ENCODE measurements at places on chromosomes 4 and X.
A peak's percentile ranks its signal among the peaks of the same experiment; 100 is the strongest.

DNA sequence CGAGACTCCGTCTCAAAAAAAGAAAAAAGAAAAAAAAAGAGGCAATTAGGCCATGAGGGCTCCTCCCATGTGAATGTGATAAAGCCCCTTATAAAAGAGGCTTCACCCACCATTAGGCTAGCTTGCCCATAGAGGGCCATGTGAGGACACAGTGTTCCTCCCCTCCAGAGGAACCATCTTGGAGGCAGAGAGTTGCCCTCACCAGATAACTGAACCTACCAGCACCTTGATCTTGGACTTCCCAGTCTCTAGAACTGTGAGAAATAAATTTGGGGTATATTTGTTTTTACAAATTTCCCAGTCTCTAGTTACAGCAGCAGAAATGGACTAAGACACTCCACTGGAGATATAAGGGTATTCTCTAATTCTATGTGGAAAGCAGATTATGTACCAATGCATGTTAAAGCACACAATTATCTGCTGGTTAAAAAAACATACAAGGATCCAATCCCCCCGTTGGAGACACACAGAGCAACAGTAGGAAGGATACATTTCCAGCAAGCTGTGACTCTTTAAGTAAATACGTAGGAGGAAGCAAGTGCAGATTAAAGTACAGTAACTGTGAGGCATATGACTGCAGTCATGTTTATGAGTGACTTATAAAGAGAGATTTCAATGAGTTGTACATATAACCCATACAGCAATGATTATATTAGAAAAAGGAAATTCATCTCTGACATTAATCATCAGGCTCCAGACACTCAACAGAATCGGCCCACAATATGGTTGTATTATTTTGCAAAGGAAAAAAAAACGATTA is 21.4 kb downstream of the SH3RF1 start:
- no peak for DNase-seq

DNA sequence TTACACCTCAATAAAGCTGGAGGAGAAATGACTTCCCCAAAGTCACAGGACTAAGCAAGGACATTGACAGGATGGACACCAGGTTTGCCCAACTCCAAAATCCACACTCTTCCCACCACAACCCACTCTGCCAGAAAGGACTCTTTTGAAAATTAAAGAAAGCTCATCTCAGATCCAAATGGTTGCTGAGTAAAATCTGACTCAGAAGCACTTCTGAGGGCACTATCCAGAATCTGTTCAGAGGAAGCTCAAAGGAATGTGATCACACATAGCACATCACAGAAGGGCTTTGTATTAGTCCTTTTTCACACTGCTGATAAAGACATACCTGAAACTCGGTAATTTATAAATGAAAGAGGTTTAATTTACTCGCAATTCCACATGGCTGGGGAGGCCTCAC is 155.5 kb downstream of the RAB28 start:
- DNase-seq, result no peak

- no peak for DNase-seq
These were observed 93.2 kb upstream of the DIAPH2 start for GRCh38 chrX:96591421-96591820.

DNA sequence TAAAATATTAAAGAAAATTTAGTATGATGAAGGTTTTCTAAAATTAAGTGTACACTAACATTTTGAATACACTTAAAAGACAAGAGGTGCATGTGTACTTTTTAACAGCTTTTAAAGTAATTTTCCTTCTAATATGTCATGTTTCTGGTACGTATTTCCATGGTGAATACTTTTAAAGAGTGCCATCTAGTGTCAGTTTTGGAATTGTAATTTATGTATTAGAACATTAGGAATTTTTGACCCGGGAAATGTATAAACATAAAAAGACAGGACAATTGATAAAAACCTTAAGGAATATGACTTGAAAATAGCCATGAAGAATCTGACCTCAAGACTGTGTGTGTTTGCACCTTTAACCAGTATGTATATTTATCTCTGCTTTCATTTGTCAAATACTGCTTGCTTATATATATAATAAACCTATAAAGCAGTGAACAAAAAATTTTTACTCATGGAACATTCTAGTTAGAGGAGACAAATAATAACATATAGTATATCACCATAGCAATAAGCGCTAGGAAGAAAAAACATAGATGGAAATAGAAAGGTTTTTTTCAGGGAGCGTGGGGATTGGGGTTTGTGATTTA is 7.2 kb downstream of the GSTCD start:
- DNase-seq, result no peak

DNA sequence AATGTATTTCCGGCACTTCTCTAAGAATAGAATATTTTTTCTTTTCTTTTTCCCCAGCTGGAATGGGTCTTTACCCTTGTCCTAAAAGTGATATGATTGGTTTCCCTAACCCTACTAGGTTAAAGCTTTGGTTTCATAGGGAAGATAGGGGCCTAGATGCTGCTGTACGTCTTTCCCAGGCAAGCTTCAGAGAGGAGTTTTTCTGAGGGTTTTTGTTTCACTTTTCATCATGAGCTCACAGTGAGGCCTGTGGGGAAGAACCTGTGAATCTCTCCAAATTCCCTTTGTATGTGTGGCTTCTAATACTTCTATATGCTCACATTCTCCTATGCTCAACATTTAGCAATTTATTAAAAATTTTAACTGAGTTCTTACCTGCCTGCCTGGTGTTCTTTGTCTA is 320.0 kb upstream of the PCDH18 start:
- no peak for DNase-seq

DNA sequence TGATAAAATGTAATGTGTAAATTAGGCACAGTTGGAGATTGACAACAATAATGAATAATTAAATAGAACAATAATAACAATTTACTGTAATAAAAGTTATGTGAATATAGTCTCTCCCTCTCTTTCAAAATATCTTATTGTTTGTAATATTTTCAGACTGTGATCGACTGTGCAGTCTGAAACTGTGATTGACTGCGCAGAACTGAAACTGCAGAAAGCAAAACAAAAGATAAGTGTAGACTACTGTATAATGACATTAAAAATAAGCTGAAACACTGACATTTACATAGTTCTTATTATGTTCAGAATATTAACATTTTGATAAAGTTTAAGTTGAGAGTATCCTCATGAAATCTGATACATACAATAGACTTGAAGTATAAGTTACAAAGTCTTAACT is 371.0 kb downstream of the CCSER1 start:
- DNase-seq, result no peak

DNA sequence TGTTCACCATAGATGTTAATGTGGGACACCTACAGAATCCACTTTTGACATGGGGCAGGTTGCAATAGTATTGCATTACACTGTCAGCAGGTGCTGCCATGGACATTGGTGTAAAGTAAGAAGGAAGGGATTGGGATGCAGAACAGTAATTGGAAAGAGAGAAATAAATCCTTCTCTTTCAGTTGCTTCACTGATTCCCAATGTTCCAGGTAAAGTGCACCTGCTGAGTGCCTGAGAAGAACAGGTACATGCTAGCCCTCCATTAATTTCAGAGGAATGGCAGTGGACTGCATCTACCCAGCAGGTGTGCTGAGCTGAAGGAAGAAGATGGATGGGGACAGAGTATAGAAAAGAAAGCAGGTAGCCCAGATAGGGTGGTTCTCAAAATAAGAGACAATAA is 248.5 kb downstream of the TENM3 start:
- no peak for DNase-seq

DNA sequence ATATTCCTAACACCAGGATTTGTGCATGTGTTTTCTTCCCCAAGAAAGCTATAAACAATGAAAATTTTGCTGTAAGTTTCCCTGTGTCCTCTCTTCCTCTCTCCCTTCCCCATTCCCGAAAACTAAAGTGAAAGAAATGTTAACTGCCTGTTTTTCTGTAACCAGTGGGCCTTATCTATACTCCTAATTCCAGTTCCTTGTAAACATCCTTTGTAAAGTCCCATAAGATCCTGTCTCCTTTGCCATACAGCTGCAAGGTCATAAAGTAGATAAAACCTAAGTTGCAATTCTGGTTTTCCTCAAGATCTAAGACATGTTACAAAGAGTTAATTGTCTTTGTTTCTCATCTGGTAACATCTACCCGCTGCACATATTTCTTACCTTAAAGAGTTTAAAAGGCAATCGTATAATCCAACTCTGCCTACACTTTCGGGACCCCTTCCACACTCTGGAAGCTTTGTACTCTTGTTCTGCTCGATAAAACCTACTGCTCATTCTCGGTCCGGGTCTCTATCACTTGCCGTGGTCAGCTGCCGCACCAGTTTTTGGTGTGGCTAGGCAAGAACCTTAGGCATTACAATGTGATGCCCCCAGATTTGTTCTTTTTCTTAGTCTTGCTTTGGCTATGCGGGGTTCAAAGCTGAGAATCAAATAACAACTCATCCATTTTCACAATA is 20.5 kb downstream of the UGT2B7 start:
- no peak for DNase-seq

DNA sequence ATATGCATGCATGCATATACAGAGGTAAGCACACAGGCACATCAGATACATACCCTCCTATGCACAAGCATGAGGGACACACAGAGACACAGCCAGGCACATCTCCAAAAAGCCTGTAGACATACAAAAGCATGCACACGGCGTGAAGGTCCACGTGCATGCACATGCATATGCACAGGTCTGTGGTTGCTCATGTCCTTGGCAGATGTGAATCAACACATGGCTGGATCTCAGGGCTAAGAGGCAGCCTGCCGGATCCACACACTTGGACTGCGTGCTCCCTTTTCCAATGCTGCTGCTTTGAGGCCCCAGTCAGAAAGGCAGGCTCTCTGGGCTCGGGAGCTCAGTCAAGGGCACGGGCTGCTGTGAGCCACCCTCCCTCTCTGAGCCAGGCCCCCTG is 3.6 kb downstream of the STARD8 start:
- DNase-seq, result no peak

GRCh38 chr4:148786699-148787098 is 344.5 kb upstream of the NR3C2 start:
- DNase-seq, result no peak

- DNase-seq, result no peak
These were observed 43.5 kb downstream of the ABLIM2 start for GRCh38 chr4:8115203-8115520.

DNA sequence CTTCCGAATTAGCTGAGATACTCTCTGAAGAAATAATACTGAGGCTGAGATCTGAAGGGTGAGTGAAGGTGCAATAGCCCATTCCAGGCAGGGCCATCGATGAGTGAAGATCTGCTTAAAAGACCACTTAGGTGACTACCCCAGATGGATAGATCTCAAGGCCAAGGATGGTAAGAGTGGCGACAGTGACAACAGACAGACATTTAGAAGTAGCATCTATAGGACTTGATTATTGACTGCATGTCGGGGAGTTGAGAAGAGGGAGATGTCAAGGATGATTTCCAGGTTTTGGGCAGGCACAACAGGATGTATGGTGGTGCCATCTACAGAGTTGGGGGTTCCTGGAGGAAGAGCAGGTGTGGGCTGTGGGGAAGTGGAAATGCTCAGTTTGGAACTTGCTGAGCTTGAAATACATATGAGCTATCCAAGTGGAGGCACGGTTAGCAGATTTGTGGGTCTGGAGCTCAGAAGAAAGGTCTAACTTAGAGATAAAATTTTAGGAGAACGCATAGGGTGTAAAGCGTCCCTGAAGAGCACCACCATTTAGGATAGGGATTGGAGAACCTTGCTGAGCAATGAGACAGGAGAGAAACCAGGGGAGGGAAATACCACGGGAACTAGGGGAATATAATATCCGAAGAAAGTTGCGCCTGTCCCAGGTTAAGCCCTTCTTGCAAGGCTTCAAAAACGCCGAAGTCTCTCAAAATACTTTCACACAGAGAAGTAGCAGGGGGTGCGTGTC is 688 bp downstream of the UFSP2 start:
- no peak for DNase-seq

DNA sequence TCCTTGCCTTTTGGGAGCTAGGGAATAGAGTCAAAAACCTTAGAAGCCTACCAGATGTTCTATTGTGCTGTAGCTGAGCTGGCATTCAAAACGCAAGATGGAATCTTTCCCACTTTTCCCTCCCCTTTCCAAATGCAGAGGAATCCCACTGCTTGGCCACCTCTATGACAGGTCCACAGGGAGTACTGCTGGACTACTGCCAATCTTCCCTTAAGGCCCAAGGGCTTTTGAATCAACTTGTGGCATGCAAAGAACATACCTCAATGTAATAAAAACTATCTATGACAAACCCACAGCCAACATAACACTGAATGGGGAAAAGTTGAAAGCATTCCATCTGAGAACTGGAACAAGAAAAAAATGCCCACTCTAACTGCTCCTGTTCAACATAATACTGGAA is 139.2 kb upstream of the AGTR2 start:
- no peak for DNase-seq

DNA sequence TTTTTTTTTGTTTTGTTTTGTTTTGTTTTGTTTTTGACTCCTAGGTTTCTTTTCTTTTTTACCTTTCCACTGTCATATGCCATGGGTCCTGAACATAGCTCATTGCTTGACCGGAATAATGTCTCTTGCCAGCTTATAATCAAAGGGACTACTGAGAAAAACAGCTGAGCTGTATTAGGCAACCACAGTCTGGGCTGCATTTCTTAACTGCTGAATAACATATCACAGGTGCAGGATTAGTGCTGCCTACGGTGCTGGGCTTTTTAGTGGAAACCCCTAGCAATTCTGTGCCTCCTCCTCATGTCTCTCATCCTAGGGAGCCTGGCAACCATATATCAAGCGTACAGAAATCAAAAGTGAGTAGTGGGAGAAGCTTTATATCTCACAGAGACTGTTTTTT is 333.5 kb downstream of the BMPR1B start:
- DNase-seq, result no peak

GRCh38 chr4:28421221-28421620 is 1560.6 kb downstream of the STIM2 start:
- no peak for DNase-seq

DNA sequence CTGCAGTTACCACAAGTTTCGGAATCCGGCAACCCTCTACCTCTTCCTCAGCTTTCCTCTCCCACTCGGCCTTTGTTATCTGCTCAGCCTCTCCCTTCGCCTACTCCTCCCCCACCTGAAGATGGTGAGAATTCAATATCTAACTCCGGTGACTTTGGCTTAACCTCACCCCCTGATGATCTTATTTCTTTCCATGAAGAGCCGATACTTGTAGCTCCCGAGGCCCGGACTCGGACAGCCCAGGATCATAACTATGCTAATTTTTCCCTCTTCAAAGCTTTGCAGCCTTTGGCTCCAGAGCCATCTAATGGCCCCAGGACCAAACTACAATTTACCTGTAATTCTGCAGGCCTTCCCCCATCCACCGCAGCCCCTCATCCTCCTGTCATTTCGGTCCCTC is 32.0 kb upstream of the MGST2 start:
- peak; percentile 63 for DNase-seq

- no peak for DNase-seq
These were observed 236.6 kb downstream of the LDB2 start for GRCh38 chr4:16661813-16662212.

- no peak for DNase-seq
These were observed 112.8 kb upstream of the LRPAP1 start for GRCh38 chr4:3644849-3645627.
